Karpas-422 (cell line): ENCODE measurements at places on chromosomes 16 and 17. TPM values are rescaled to one million over a fixed set of nuclear protein-coding genes. Genes with fewer than 3 reads are reported as not detected.

The SETD1A gene
- total RNA-seq, result 3.8 and 4.3 TPM in 2 replicates

The CBX2 gene
- total RNA-seq, result 4.8 and 8.4 TPM in 2 replicates

The ITGAE gene
- 20.6 and 51.3 TPM in 2 replicates for total RNA-seq

The HEATR9 gene
- total RNA-seq, result not detected in 2 replicates

The APOBR gene
- 0.18 and 0.41 TPM in 2 replicates for total RNA-seq

The HP gene
- total RNA-seq, result not detected in 2 replicates

The DBF4B gene
- total RNA-seq, result 11.6 and 16.2 TPM in 2 replicates

The SUZ12 gene
- 39.1 and 71.0 TPM in 2 replicates for total RNA-seq

GRCh38 chr16:26214581-26215174 is 522.9 kb downstream of the HS3ST4 start:
- H3K27me3 ChIP-seq, result no peaks in the 10 kb centered on the region
- no peaks in the 10 kb centered on the region for H3K4me1 ChIP-seq
- H3K36me3 ChIP-seq, result no peaks in the 10 kb centered on the region

- no peak for DNase-seq
- H3K27ac ChIP-seq, result peak overlapping the region; percentile 73
- peaks cover 89% of the 10 kb centered on the region for H3K36me3 ChIP-seq
- no peak overlapping the region for H3K4me3 ChIP-seq
These were observed 35.8 kb downstream of the PTRH2 start for GRCh38 chr17:59671386-59671785.

- no peaks in the 10 kb centered on the region for H3K4me1 ChIP-seq
- no peak overlapping the region for H3K27ac ChIP-seq
- no peaks in the 10 kb centered on the region for H3K36me3 ChIP-seq
- H3K27me3 ChIP-seq, result no peaks in the 10 kb centered on the region
These were observed 9.7 kb downstream of the DRC7 start for GRCh38 chr16:57704011-57704904.

DNA sequence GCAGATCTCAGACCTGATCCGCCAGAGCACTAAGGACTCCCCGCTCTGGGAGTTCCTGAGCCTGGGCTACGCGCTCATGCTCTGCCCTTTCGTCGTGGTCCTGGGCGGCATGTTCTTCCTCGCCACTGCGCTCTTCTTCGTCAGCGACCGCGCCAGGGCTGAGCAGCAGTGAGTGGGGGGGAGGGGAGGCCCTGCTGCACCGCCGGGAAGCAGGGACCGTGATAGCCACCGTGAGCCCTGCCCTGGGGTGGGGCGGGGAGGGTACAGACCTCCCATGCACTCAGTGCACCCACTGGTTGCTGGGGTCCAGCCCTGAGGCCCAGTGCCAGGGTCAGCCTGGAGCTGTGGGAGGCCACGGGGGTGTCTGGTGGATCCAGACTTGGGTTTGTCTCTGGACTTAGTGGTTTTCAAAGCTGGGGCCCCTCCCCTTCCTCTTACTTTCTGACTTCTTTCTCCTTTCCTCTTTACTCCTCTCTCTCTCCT is 18.9 kb downstream of the MYBBP1A start:
- no peaks in the 10 kb centered on the region for H3K27me3 ChIP-seq
- no peak overlapping the region for H3K27ac ChIP-seq
- H3K4me1 ChIP-seq, result no peaks in the 10 kb centered on the region
- H3K36me3 ChIP-seq, result peaks cover 4% of the 10 kb centered on the region; the same call in 1 of the 2 replicates
- peak; percentile 58 for DNase-seq

DNA sequence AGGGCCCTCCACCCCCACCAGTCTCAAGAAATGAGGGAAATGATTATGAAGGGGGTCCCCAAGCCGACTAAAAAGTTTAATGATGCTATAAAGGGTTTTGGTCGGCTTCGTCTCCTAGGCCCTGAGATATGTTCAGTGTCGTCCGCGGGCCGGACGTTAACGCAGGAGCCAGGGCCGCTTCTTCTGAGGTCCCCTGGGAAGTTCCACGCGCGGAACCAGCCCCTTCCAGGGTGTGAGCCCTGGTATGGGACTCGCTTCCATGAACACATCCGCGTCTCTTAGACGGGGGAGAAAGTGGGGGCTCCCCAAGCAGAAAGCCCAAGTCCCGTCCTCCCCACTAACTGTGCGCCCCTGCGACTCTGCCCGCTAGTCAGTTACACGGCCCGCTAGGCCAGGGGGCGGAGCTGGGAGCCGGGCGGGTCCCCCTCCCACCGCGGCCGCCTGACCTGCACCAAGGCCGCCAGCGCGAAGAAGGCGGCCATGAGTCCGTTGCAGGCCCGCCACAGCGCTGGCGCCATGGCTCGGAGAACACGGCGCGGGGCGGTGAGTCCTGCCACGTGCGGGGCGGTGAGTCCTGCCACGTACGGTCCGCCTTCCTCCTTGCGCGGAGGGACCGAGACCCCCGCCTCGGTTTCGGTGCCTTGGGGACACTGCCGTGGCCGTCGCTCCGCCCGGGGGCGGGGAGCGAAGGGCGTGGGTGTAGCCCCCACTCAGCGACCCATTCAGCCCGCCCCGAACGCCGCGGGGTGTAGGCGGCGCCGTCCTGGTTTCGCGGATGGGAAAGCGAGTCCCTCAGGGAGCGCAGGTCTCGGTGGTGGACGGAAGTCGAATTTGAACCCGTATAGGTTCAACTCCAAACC is at the start of gene TMEM220:
TSS of gene TMEM220 (minus strand) at position 690 of the 860 bp plus-strand sequence. CDS start at position 518, 172 bp downstream.
- no peaks in the 10 kb centered on the region for H3K36me3 ChIP-seq
- no peak within 1 kb of the TSS for H3K4me3 ChIP-seq
- no peak for DNase-seq
- H3K27me3 ChIP-seq, result no peaks in the 10 kb centered on the region

GRCh38 chr17:18235743-18236256 is 10.4 kb downstream of the LLGL1 start:
- H3K27me3 ChIP-seq, result no peaks in the 10 kb centered on the region
- no peaks in the 10 kb centered on the region for H3K4me1 ChIP-seq
- H3K4me3 ChIP-seq, result no peak overlapping the region
- no peak for DNase-seq

DNA sequence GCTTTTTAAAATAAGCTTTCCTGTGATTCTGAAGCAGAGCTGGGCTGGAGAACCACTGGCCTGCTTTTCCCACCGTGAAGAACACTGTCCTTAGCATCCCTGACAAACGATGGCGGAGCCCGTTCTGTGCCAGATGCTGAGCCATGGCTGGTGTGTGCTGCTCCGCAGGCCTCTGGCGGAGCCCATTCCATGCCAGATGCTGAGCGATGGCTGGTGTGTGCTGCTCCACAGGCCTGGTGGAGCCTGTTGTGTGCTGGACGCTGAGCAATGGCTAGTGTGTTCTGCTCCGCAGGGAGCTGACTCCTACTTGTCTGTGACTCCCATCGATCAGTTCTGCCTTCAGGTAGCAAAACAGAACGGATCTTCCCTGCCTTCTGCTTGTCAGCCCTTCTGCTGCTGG is 4.3 kb downstream of the ENDOV start:
- H3K27ac ChIP-seq, result no peak overlapping the region
- no peak for DNase-seq
- peaks cover 11% of the 10 kb centered on the region for H3K4me1 ChIP-seq
- no peaks in the 10 kb centered on the region for H3K36me3 ChIP-seq
- H3K27me3 ChIP-seq, result no peaks in the 10 kb centered on the region

- H3K4me1 ChIP-seq, result no peaks in the 10 kb centered on the region
- H3K27ac ChIP-seq, result no peak overlapping the region
- H3K27me3 ChIP-seq, result no peaks in the 10 kb centered on the region
- DNase-seq, result no peak
- no peaks in the 10 kb centered on the region for H3K36me3 ChIP-seq
These were observed 58.4 kb downstream of the EPN2 start for GRCh38 chr17:19295473-19296135.

DNA sequence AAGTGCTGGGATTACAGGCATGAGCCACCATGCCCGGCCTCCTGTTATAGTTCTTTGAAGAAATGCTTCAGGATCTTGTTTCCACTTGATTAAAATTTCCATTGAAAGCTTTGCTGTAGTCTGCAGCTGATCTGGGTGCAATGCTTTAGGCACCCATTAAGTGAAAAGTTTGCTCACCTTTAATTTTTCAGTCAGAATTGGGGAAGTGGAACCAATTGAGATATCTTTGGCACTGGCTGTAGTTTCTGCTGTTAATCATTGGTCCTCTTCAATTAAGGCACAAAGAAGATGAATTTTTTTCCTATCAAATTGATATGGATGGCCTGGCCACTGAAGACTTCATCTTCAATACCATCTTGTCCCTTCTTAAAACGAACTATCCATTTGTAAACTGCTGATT is 336.1 kb upstream of the TBX2 start:
- no peak for DNase-seq
- H3K4me3 ChIP-seq, result no peak overlapping the region
- no peaks in the 10 kb centered on the region for H3K36me3 ChIP-seq
- no peak overlapping the region for H3K27ac ChIP-seq

- peaks cover 25% of the 10 kb centered on the region for H3K4me1 ChIP-seq
- H3K27me3 ChIP-seq, result no peaks in the 10 kb centered on the region
- DNase-seq, result no peak
- H3K27ac ChIP-seq, result no peak overlapping the region
- H3K4me3 ChIP-seq, result peak overlapping the region; percentile 90
- H3K36me3 ChIP-seq, result peaks cover 7% of the 10 kb centered on the region
These were observed 2.3 kb upstream of the UBTF start for GRCh38 chr17:44221862-44222111.

DNA sequence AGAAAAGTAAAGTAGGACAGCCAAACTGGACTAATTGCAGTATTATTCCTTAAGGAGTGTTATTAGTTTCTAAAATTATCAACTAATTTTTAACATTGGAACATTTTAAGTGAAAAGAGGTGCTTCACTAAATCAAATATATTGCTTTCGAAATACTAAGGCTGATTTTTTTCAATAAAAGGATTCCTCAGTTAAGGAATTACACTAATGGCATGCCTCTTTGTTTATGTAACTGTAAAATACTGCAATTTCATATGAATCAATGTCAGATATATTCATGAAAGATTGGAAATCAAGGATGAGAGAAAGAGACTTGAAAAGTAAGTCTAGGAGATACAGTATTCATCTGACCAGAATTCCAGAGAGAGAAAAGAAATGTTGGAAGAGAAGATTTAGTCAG is 129.8 kb downstream of the TANC2 start:
- H3K27ac ChIP-seq, result no peak overlapping the region
- no peaks in the 10 kb centered on the region for H3K27me3 ChIP-seq
- no peaks in the 10 kb centered on the region for H3K36me3 ChIP-seq
- DNase-seq, result no peak
- H3K4me3 ChIP-seq, result no peak overlapping the region

- no peaks in the 10 kb centered on the region for H3K27me3 ChIP-seq
- H3K4me1 ChIP-seq, result peaks cover 5% of the 10 kb centered on the region
- DNase-seq, result no peak
- no peak overlapping the region for H3K4me3 ChIP-seq
- no peaks in the 10 kb centered on the region for H3K36me3 ChIP-seq
- H3K27ac ChIP-seq, result no peak overlapping the region
These were observed 48.8 kb downstream of the MYH11 start for GRCh38 chr16:15808071-15808470.
